CD4-positive, alpha-beta T cell (primary cell): ENCODE measurements at places on chromosomes 5 and 9. TPM values are rescaled to one million over a fixed set of nuclear protein-coding genes. Genes with fewer than 3 reads are reported as not detected.

DNA sequence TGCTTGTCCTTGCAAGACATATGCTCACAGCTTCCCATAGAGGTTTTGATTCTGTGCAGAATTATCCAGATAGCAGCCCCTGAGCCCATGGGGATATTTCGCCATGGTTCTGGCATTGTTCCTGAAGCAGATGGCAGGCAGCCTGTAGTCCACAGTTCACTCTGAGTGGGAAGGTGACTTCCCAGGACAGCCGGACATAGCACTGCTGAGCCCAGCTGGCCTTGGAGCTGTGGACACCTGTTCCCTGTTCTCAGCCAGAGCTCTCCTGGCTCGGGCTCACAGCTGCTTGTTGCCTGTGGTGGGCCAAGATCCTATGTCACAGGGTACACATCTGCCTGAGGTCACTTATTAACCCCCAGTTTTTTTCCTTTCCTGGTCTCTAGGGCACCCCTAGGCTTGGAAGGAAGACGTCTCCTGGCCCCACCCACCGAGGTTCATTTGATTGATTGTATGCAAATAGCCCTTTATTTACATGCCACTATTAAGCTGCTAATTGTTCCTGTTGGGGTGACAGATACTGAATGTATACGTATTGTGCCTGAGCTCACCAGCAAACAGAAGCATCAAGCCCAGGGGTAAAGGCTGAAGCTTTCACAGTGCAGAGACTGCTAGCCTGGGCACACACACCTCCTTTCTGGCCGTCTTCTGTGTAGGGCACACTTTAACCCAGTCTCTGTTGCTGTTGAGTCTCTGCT, 96.6 kb upstream of the DMRT1 start:
- no peak for DNase-seq

The MOB3B gene
- 0.30 TPM for total RNA-seq

DNA sequence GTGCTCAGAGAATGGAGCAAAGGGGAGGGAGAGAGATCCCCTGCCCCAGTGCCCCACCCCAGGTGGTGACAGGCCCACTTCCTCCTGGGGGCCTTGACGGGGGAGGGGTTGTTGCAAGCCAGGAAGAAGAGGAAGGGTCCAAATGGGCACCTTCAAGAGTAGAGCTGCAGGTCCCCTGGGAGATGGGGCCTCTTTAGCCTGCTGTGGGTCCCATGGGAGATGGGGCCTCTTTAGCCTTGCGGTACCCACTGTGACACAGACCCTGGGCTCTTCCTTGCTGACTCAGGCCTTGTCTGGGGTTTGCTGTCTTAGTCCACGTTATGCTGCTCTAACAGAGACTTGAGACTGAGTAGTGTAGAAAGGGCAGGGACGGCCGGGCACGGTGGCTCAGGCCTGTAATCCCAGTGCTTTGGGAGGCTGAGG, 9.6 kb upstream of the TOR4A start:
- no peak for DNase-seq

- DNase-seq: no peak
These were observed at the start of gene PHYHD1 for GRCh38 chr9:128920381-128921058. TSS of gene PHYHD1 (plus strand) at chr9:128920982. CDS start at chr9:128922324, 1,342 bp downstream.

DNA sequence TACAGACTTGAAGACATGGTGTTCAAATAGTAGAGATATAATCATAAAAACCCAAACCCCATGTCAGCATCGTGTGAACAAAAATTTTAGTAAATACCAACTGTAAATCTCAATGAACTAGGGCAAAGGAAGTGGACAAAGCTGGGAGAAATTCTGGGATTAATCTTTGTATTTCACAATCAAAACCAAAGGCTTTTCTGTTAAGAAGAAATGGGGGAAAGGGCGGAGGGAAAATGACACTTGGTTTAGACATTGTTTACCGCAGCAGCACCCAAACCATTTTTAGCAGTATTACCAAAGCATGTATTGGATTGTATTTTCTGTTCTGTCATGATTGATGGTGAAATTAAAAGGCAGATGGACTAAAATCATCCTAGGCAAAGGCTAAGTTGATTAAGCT, 134.2 kb upstream of the PRSS3 start:
- no peak for DNase-seq

- no peak for DNase-seq
These were observed 98.5 kb downstream of the NR3C1 start for GRCh38 chr5:143304836-143305475.

GRCh38 chr5:123134653-123135181, 45.7 kb downstream of the PRDM6 start:
- no peak for DNase-seq

- DNase-seq: no peak
These were observed 25.2 kb downstream of the COL23A1 start for GRCh38 chr5:178564811-178565550.

The PCDHB9 gene
- not detected for total RNA-seq

The OBP2B gene
- total RNA-seq: not detected

DNA sequence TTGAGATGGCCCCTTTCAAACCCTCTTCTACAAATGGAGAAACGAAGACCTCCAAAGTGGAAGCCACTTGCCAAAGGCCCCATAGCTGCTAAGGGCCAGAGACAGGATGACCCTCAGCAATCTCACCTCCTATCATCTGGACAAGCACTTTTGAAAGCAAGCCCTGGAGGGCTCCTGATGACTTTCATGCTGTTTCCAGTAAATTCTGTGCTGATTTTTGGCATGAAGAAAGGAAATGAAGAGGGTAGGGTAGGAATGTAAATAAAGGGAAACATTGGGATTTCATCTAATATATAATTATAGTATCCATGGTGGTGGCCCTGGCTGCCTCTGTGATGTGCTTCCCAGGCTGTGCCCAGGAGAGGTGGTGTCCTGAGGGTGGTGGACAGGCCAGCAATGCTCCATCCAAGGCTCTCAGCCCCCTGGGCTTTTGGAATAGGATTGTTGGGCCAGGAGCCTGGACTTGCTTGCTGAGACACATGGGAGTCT, 208.0 kb upstream of the TRIM32 start:
- DNase-seq: no peak

The FGF10 gene
- not detected for total RNA-seq

- DNase-seq: no peak
These were observed 89.7 kb upstream of the CDKN2B start for GRCh38 chr9:22098643-22099332.

The FBLL1 gene
- total RNA-seq: not detected

The CD274 gene
- 6.3 TPM for total RNA-seq

GRCh38 chr5:10077791-10078545, 171.7 kb downstream of the ATPSCKMT start:
- no peak for DNase-seq

DNA sequence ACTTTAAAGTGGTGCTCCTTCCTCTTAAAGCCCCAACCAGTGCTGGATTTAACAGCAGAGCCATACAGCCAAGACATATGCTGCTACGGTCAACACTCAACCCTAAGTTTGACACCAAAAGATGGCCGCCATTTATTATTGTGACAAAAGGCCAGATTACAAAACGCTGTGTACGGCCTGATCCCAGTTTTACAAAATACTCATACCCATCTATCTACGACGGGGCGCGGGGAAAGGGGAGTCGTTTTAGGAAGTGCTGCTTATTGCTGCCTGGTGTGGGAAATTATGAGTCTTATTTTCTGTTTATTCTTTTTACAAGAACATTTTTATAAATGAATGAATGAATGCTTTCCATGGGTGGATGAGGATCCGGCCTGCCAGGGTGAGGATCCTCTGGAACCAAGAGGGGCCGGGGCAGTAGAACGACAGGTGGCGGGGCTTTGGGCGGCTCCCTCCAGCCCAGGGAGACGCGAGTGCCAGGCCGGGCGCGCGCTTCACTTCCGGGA, 457 bp upstream of the IDNK start:
- no peak for DNase-seq

The SPACA9 gene
- 0.52 TPM for total RNA-seq

The CDX1 gene
- not detected for total RNA-seq

DNA sequence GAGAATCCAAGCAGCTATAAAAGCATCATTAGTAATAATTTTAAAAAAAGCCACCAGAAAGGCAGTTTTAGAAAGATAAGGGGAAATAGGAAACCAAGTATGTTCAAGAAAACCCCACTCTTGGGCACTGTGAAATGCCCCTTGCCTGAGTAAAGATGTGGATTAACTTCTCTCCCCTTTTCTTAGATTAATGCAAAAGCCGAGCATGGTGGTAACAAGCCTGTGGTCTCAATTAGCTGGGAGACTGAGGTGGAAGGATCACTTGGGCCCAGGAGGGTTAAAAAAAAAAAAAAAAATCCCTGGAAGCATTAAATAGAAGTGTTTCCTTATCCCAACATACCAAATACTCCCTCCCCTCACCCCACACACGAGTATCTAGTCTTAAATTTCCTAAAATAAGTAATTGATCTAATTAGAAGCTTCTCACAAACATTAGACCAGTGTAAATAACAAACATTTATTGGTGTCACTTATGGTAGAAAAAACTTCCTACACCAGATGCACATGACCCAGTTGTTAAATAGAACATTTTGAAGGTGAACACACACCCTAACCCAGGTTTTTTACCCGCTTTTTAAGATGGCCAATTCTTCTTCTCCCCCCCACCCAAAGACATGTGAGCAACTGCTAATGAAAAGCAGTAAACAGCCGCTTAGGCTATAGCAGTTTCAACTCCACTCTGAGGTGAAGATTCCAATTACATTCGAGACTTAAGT, 5.2 kb downstream of the HSPA5 start:
- no peak for DNase-seq

The C5orf58 gene
- not detected for total RNA-seq

The CDH9 gene
- not detected for total RNA-seq

The ATG10 gene
- 5.3 TPM for total RNA-seq

- no peak for DNase-seq
These were observed 28.8 kb downstream of the GLT6D1 start for GRCh38 chr9:135610290-135611141.

The NOTCH1 gene
- total RNA-seq: 34.2 TPM

The GEMIN5 gene
- 3.7 TPM for total RNA-seq

DNA sequence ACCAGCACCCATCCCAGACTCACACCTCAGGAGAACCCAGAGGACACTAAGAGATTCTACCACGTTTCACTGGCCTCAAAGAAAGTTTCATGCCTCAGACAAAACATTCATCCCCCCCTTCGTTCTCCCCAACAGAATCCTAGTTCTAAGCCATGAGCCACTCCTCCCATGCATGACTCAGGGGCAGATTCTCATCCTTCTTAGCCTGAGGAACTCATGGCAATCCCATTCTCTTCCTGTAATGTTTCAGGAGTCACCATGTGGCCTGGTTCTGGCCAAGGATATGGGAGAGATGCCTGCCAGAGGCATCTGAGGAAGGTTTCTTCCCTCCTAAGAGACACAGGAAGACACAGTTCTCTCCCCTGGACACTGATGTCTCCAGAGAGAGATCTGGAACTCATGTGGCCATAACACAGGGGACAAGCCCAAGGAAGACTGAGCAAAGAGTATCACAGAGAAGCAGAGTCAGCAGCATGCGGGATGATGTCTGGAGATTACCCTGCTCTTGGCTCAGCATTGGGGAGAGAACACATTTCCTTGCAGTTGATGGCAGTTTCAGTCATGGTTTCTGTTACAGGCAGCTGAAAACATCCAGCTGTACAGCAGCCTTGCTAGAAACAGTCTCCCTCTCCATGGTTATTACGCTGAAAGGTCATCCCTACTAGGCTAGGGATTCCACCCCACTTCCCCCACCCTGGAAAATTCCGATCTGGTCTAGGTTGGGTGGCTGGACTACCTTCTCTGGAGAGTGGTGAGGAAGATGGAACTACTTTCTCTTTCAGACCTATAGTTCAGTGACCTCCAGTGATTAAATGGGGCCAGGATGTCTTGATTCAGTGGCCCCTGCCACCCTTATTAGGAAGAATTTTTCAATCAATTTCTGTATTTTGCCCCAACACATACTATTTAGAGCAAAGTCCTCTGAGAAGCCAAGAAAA, 115.4 kb downstream of the ZNF608 start:
- no peak for DNase-seq

GRCh38 chr5:93964421-93964820, 223.0 kb upstream of the POU5F2 start:
- no peak for DNase-seq

- DNase-seq: peak; percentile 62
These were observed 5.5 kb upstream of the CDHR2 start for GRCh38 chr5:176543428-176544182.

DNA sequence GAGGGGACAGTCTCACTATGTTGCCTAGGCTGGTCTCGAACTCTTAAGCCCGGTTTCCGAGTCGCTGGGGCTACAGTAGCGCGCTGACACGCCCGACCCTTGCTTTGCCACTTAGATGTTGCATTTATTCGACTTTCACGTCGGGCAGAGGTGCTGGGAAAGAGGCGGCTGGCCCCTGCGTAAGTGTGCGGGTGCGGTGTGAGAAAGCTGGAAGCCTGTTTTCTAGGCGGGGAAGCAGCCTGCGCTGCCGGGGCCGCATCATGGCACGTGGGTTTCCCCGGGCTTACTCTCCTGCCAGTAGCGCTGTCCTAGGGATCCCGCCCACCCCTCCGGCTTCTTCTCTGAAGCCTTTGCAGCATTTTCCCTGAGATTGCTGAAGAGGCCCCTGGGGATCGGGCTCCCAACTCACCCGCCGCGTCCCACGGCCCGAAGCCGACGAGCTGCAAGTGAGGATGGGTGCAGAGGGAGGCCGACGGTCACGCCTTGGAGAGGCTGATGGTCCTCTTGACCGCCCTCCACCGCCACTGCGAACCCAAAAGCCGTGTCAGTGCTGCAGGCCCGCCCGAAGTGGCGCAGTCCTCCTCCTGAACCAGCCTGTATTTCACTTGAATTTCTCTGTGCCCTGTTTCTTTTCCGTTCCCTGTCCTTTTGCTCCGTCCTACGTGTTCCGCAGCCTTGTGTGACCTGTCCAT, 5.8 kb upstream of the TRIM41 start:
- DNase-seq: peak; percentile 87

GRCh38 chr5:107342371-107342770, 328.4 kb downstream of the EFNA5 start:
- no peak for DNase-seq

The OR13C8 gene
- total RNA-seq: not detected

DNA sequence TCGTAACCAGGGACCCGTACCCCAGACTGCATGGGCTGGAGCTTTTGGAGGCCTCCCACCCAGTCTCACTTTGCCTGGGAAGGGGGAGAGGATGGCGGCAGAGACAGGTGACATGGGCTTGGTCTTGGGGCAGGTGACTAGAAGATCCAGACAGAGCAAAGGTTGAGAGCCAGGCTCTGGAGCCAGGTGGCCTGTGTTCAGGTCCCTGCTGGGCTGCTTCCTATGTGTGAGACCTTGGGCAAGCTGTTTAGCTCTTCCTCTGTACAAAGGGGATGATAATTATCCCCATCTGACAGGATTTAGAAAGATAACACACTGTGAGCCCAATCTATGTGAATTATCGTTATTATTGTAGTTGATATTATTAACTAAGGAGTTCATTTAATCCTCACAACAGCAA, 16.1 kb upstream of the NDST1 start:
- no peak for DNase-seq

DNA sequence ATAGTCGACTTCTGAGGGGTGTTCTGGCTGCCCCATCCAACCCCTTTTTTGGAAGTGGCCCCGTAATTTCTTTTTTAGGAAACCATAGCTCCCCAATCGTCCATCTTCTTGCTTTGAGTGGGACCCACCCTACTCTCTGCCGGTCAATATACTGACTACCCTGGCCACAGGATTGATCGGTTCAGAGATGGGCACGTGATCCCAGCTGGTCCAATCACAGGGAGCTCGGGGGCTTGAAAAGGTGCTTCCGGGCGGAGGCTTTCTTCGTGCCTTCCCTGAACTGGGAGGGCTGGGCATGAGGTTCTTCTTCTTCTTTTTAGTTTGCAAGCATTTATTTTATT, 78.7 kb upstream of the SH3PXD2B start:
- DNase-seq: no peak

The PCDHA4 gene
- not detected for total RNA-seq

GRCh38 chr5:157956271-157956885, 97.4 kb upstream of the CLINT1 start:
- no peak for DNase-seq
